Activated naive CD8-positive, alpha-beta T cell treated with anti-CD3 and anti-CD28 coated beads, Interleukin-2, amount 10 ng/mL, durations not matched to agents 7 days and 5 days (primary cell): ENCODE measurements at places on chromosomes 1 and 21.

GRCh38 chr1:214277704-214278635 lies 3.0 kb upstream of the SMYD2 start:
- DNase-seq, result no peak

DNA sequence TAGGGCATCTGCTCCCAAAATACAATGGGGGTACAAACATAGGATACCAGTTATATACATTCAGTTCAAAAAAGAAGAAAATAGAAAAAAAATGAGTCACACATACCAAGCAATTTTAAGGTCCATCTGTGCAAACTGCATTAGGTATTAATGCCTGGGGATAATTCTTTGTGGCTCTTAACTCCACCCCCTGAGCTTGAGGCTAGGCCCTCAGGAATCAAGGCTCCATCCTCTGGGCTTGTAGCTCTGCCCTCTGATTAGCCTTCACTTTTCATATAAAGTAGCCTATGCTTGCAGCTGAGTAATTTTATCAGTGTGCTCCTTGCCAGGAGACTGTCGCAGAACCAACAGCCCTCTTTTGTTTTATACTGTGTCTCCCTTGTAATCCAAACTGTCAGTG lies 69.9 kb upstream of the BACE2 start:
- no peak for DNase-seq

DNA sequence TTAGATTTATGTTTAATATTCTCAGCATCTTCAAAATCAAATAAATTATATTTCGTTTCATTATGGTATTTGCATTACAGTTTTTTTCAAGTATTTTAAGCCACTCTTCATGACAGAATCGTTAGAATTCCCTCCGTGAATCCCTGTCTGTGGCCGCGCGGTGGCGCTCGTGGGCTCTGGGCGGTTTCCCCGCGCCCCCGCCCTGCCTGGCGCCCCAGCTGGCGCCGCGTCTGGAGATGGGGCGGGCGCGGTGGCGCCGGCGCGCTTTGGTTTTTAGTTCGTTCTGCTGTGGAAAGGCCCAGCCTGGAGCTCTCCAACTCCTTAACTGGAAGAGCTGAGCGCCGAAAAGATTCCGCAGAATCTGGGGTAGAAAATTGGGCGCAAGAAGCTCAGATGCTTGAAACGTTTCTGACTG lies 25.7 kb downstream of the PRMT2 start:
- peak; percentile 69 for DNase-seq

- DNase-seq, result no peak
Measured at GRCh38 chr1:101463195-101463594, 226.4 kb downstream of the S1PR1 start.

- DNase-seq, result no peak
Measured at GRCh38 chr1:150444232-150444631, 43.0 kb upstream of the TARS2 start.
